Stomach (tissue), 19 donors: ENCODE measurements at places on chromosomes 1 and 21.

GRCh38 chr1:76583875-76584477 lies 283.3 kb upstream of the ST6GALNAC5 start:
- DNase-seq, result no peak
- H3K4me1 ChIP-seq, result no peaks in the 10 kb centered on the region
- no peak overlapping the region for H3K4me3 ChIP-seq
- H3K27me3 ChIP-seq, result no peaks in the 10 kb centered on the region

- H3K27ac ChIP-seq, result no peak overlapping the region
- peaks cover 4% of the 10 kb centered on the region for H3K4me1 ChIP-seq
- H3K4me3 ChIP-seq, result no peak overlapping the region
- DNase-seq, result no peak
- H3K36me3 ChIP-seq, result no peaks in the 10 kb centered on the region
These were observed 138.6 kb upstream of the NGF start for GRCh38 chr1:115476616-115477015.

DNA sequence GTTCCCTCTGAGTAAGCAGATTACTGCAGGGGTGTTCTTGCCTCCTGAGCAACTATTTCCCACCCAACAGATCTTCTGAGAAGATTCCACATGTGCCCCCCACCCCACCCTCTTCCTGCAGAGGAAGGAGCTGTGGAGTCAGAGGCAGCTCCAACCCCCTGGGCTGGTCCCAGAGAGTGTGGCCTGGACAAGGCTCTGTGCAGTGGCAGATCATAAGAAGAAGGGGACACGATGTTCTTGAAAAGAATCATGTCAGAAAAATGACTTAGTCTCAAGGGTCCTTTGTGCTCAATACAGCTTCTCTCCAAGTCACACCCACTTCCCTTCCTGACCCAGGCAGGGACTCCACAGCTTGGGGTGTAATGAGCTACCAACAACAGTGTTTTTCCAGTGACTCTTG lies 95.2 kb downstream of the SYF2 start:
- H3K4me3 ChIP-seq, result no peak overlapping the region
- no peak for DNase-seq
- H3K27ac ChIP-seq, result no peak overlapping the region
- H3K27me3 ChIP-seq, result peaks cover 38% of the 10 kb centered on the region
- no peaks in the 10 kb centered on the region for H3K36me3 ChIP-seq

DNA sequence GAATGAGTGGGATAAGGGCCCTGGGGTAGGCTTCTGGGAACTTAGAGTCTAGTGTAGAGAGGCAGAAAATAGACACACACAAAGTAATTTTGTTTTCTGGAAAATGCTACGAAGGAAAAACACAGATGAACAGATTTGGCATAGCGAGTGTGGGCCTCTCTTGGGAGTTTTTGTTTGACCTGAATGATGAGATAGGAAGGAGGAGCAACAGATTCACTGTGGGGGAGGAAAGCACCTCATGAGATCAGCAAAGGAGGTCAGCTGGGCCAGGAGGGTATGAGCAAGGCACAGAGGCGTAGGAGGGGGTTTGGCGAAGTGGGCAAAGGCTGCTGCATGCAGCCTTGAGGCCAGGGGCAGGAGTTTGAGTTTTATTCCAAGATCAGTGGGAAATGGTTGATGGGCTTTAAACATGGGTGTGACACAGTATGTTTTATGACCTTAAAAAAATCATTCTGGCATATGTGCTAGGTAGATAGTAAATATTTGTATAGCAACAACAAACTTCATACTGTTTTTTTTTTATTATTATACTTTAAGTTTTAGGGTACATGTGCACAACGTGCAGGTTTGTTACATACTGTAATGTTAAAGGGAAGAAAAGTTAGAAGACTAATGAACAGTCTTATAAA lies 57.9 kb downstream of the FGGY start:
- H3K4me3 ChIP-seq, result no peak overlapping the region
- H3K36me3 ChIP-seq, result no peaks in the 10 kb centered on the region
- no peaks in the 10 kb centered on the region for H3K4me1 ChIP-seq
- no peaks in the 10 kb centered on the region for H3K27me3 ChIP-seq
- peak; percentile 41 for DNase-seq
- H3K27ac ChIP-seq, result no peak overlapping the region
